Activated T-helper 1 cell treated with anti-CD3 and anti-CD28 coated beads, Interleukin-12 subunit alpha, Interleukin-12 subunit beta, Interleukin-2, Interleukin-4 antibody, amounts not matched to agents 30 ng/mL and 10 ng/mL and 1 ng/mL, durations not matched to agents 14 hours and 24 hours and 36 hours (primary cell): ENCODE measurements at places on chromosomes 3 and 15.

DNA sequence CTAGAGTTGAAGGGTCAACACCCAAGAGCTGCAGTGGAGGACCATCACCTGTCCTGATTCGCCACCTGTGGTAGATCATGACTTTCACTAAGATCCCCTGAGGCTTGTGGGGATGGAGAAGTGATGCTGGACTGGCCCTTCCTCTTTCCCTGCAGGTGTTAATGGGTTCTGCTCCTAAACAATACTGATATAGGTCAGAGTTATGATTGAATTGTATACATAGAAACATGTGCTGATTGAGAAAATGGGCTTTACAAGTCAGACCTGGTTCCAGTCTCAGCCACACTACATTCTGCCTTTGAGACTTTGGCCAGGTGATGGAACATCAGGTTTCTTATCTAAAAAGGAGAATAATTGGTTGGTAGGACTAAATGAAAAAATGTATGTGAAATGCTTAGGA is 418.9 kb upstream of the TPRG1 start:
- no peak for DNase-seq

DNA sequence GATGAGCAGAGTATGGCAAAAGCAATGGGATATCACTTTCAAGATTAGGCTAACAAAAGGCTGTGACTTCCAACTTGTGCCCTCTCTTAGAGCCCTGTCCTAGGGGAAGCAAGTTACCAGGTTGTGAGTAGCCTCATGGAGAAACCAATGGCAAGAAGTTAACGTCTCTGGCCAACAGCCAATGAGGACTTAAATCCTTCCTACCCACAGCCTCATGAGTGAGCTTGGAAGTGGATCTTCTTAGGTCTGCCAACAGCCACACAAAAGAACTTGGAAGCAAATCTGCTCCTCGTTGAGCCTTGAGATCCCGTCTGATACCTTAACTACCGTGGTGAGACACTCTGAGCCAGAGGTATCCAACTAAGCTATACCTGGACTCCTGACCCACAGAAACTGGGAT is 5.7 kb downstream of the NME9 start:
- DNase-seq, result no peak

DNA sequence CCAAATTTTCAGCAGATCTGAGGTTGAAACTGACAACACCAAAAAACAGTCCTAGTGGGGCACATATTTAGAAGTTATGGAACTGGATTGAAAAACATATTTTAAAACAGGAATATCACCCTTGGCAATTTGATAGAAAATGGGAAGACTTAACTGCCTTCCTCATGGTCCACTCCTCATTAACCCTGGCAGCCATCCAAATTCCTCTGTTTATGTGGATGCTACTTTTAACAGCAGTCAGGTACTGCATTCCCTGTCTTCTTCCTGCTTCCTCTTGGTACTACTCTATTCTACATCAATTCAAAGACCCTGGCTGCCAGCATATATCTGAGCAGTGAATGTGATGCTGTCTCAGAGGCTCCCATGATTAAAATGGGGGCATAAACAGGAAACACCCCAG is 54.3 kb downstream of the PDE8A start:
- no peak for DNase-seq

- DNase-seq, result no peak
Measured at GRCh38 chr3:12758025-12758781, 856 bp downstream of the TMEM40 start.

DNA sequence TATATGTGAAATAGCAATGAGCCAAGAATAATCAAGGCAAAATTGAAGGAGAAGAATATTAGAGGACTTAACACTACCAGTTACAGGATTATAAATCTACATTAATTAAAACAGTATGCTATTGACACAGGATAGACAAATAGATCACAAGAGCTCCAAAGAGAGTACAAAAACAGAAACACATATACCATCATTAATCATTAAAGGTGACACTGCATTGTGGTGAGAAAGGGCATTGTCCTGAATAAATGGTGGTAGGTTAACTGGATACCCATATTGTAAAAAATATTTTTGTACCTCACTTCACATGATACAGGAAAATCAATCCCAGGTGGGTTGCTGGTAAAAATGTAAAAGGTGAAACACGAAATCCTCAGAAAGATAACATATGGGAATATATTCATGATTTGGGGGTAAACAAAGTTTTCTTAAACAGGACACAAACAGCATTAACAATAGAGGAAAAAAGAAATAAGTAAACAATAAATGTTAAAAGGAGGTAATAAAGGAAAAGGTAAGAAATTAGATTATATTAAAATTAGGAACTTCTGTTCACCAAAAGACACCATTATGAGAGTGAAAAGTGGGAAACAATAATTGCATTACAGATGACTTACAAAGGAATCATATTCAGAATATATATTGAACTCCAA is 145.2 kb downstream of the THRB start:
- no peak for DNase-seq

DNA sequence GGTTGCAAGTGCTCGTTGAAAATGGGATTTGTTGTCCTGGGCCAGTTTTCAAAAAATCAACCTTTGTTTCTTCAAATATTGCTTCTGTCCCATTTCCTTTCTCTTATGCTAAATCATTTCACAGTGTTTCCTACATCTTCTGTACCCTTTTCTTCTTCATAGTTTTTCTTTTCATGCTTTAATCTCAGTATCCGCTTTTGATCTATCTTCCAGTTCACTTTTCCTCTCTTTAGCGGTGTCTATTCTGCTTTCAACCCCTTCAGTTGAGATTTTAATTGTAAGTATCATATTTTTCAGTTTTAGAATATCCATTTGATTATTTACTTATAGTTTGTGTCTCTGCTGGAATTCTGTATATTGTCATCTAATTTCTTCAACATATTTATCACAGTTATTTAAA is 311.7 kb upstream of the TPM1 start:
- DNase-seq, result no peak

DNA sequence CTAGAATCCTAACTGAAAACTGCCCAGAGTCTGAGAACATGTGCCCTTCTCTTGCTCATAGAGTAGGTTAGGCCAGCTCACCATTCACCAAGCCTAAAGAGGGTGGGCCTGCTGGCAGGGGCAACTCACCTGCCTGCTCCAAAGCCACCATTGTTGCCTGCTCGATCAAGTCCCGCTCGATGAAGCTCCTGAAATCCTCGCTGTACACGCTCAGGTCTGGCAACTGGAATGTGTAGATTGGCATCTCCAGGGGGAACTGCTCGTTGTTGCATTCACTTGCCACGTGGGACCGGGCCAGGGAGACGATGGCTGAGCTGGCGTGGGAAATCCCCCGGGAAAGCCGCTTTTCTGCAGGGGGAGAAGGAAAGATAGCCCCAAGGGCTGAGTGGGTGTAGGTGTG is 232.2 kb downstream of the KLF13 start:
- DNase-seq, result no peak

DNA sequence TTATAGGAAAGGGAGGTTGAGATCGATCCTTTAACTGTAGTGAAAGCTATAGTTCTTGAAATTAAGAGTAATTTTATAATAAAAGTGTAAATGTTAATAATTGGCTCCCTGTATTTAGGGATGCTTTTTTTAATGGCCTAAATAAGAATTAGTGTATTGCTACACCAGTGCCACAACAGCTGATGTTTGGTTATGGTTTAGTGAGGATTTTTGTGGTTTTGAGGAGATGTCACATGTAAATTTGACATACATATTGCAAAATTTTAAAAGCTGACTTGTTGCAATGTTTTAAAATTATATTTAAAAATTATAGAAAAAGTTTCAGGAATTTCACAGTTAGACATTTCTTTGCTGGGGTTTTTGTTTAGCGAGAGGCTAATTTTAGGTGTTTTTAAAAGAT is 3.9 kb downstream of the TSC22D2 start:
- DNase-seq, result no peak

- no peak for DNase-seq
Measured at GRCh38 chr3:171643681-171644080, 166.6 kb downstream of the PLD1 start.

DNA sequence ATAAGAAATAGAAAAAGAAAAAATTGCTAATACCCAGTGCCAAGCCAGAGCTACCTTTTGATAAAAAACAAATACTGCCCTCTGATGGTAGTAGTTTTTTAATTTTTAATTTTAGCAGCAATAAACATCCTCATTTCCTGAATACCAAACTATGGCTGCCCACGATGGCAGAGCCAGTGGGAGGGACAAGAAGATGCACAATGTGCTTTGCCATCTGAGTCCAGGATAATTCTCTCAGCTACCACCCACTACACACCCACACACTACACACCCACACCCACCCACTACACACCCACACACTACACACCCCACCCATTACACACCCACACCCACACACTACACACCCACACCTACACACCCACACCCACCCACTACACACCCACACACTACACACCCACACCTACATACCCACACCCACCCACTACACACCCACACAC is 17.8 kb downstream of the CEP19 start:
- DNase-seq, result no peak

DNA sequence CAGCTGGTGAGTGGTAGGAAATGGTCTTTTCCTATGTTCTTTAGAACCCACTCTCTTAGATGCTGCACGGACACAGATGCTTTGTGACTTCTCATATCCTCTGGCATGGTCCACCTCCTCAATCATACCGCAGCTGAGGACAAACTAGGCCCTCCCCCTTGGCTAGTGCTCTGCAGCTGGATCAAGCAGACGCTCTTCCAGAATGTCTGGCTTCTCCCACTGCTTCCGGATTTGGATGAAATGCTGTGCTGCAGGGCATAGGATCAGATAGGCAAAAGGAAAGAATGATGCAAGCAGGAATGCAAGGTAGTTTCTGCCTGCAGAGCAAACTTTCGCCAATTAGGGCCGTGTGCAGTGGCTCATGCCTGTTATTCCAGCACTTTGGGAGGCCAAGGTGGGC is 75.7 kb upstream of the SLC4A7 start:
- no peak for DNase-seq

DNA sequence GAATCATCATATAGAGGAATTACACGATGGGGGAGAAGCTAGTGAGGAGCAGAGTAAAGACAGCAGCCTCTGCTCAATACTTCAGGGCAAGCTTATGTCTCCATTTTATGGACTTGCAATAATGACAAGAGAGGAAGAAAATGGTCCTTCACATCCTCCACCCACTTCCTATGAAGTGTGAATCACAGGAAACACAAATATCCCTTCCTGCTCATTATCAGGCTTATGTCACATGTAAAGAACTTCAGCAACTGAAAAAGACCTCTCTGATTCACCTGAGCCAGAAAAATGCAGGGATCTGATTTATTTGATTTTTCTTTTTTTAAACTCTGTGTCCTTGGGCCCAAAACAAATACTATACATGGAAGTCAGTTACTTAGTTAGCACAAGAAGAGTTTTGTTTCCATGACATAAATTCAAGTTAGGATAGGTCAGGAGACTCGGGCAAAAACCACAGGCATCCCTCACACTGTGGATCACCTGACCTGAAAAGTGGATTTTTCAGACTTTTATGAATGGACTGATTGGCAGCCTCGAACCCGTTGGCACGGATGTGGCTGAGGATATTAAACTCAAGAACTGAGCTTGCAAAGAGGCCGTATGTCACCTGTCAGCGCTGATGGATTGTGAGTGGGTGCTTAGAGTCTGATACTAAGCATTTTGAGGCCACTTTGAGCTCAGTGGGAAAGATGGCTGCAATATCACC is 620.8 kb upstream of the MDFIC2 start:
- DNase-seq, result no peak

DNA sequence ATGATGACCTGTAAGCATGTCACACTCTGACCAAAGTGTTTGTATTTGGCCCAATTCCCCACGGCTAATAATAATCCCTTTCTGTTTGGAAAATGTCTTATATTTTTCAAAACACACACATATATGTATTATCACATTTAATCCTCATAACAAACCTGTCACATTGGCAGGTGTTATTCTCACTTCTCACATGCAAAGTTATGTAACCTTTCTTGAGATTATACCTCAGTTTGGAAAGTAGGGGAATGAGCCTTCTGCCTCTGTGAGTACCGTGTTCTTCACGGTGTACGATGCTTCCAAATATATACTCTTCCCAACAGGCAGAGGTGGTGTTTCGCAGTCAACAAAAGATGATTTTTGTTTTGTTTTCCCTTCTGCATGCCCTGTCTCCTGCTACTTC is 205.6 kb downstream of the TP63 start:
- DNase-seq, result no peak

GRCh38 chr3:8519156-8519555 is 17.5 kb downstream of the LMCD1 start:
- no peak for DNase-seq

DNA sequence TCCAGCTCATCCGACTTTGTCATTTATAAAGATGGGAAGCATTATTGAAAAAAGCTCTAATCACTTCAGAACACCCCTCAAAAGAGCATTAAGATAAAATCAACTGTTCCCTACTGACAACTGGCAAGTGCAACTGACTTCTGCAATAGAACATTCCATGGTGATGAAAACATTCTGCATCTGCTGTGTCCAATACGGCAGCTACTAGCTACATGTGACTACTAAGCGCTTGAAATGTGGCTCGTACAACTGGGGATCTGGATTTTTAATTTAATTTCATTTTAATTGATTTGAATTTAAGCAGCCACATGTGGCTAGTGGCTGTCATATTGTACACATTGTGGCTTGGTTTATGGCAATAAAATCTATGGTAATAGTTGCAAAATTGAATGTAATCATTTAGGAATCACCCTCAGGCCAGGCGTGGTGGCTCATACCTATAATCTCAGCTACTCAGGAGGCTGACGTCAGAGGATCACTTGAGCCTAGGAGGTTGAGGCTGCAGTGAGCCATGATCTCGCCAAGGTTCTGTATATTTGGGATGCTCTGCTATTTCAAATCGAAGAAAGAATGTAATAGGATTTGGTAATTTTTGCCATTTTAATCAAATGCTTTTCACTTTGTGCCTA is 390.3 kb downstream of the GABRB3 start:
- no peak for DNase-seq

- DNase-seq, result no peak
Measured at GRCh38 chr15:92082006-92082843, 228.7 kb downstream of the SLCO3A1 start.

DNA sequence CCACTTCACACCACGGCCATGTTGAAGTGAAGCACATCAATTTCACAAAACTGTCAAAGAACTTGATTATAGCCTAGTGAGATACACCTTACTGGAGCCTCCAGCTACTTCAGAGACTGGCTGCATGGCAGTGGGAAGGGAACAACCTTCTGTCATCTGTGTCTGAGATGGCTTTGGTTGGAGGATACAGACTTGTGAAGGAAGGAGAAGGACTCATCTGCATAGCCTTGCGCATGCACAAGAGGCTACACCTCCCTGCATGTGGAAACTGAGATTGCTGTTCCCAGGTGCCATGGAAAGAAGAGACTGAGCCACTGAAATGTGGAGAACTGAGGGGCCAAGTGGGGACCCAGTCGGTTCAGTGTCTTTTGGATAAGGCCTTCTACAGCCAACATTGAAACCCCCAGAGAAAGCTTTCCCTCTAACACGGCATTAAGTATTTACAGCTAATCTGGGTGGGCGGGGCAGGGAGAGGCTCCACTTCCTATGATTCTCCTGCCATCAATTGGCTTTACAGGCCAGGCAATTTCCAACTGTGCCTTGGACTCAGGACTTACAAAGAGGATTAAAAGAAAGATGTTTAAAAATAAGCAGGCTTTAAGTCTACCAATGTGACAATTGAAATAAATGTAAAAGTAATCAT is 58.8 kb downstream of the IL16 start:
- DNase-seq, result no peak
